Dermis microvascular lymphatic vessel endothelial cell (primary cell): ENCODE measurements at places on chromosomes 3 and 15. TPM values are rescaled to one million over a fixed set of nuclear protein-coding genes. Genes with fewer than 3 reads are reported as not detected.

Gene IGSF10
- total RNA-seq, result under 0.01 TPM in 1 of 2 replicates, not detected in the other

Gene CTXND1
- total RNA-seq, result not detected in 2 replicates

Gene PLSCR2
- total RNA-seq, result 0.13 TPM in 1 of 2 replicates, not detected in the other

Gene CCR1
- not detected in 2 replicates for total RNA-seq

Gene ADAMTS17
- total RNA-seq, result under 0.01 and 0.13 TPM in 2 replicates

Gene SPG11
- 30.2 and 35.9 TPM in 2 replicates for total RNA-seq

Gene BBX
- 30.3 and 38.1 TPM in 2 replicates for total RNA-seq

Gene C3orf49
- not detected in 2 replicates for total RNA-seq

- DNase-seq, result no peak
Observed at GRCh38 chr15:69956417-69956816, 141.3 kb downstream of the TLE3 start.

DNA sequence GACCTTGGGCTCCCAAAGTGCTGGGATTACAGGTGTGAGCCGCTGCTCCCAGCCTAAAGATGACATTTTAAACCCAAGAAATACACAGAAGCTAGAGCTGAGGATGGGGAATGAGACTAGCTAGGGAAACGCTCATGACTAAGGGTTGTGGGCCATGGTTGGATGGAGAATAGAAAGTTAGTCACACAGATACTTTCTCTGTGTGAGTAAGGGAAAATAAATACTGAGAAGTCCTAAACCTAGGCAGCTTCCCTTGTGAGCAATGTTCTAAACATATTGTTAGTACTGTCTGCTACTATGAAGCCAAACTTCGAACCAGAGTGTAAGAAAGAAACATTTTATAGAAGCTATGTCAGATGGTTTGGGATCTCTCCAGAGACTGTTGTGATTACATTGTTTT lies 304.8 kb upstream of the STAC start:
- DNase-seq, result no peak

DNA sequence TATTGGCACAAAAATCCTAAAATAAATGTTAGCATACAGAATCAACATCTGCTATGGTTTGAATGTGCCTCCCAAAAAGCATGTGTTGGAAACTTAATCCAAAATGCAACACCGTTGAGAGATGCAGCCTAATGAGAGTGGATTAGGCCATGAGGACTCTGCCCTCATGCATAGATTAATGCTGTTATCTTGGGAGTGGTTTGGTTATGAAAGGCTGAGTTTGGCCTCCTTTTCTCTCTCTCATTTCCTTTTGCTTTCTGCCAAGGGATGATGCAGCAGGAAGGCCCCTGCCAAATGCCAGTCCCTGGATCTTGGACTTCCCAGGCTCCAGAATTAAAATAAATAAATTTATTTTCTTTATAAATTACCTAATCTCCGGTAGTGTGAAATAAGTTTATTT lies 49.4 kb downstream of the SYNM start:
- no peak for DNase-seq

DNA sequence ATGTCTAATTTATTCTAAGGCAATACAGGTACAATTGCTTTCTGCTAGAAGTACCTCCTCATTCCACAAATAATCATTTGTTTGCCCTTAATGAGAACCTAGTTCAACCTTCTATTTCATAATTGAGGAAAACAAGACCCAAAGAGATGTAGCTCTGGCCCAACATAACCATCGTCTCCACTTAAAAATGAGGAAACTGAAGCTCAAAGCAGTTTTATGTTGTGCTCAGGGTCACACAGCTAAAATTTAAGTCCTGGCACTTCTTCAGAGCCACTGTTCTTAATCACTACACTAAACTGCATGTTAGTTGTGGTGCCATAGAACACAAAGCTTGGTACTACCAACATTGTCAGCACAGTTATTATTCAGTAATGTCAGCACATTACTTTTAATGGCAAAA lies 108.0 kb downstream of the SERPINI1 start:
- DNase-seq, result no peak

- no peak for DNase-seq
Observed at GRCh38 chr3:155192957-155193746, 100.3 kb downstream of the STRIT1 start.

DNA sequence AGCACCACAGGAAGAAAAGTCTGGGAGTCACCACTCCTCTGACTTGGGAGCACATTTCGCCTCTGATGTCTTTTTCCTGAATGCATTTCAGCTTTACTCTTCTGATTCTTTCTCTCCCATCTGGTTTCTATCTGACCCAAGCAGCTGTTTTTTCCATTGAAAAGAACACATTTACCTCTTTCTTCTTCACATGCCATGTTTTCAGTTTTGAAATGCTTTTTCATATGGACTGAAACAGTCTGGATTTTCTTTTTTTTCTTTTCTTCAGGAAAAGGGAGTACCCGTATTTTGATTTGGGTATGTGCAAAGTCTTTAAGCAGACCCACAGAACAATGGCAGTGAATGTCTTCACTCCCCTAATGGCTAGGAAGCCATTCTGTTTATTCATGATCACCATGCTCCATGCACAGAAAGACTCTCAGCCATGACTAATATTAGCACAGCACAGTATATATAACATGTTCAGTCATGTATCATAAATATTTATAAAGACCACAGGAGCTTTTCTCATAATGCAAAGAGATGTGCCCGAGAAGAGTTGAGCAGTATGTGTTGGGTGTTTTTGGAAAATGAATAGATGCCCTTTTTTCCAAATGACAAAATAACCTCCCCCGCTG lies 82.7 kb upstream of the LRIG1 start:
- DNase-seq, result no peak

GRCh38 chr3:111926266-111926676 lies 52.6 kb upstream of the ABHD10 start:
- DNase-seq, result no peak

DNA sequence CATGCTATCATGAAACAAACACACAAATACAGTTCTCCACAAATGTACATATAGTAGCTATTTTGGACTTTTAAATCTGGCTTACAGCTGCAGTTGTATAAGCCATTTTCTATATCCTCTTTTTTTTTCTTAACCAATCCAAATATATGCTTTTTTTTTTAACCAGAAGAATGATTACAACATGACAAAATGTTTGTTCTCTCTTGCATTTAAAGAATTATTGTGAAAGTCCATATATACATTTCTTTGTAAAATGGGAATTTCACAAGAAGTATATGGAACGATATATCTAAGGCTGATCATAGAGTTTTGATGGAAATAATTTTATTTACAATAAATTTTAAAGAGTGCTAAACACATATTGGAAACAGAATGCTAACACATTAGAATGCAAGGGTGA lies 95.6 kb downstream of the CD200R1L start:
- no peak for DNase-seq

DNA sequence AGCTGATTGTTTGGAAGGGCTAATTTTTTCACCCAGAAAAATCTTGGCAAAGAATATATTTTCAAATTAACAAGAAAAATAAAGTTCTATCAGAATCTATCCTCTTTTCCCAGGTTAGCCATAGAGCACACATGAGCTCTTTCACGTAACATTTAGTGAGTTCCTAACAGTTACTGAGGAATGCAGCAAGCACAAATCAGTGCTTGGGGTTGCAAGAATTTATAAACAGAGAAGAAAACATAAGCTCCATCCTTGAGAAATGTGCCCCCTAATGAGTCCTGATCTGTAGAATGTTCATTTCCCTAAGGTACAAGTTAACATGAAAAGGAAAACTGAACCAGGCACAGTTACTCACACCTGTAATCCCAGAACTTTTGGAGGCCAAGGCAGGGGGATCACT lies 13.9 kb downstream of the EOGT start:
- DNase-seq, result no peak

DNA sequence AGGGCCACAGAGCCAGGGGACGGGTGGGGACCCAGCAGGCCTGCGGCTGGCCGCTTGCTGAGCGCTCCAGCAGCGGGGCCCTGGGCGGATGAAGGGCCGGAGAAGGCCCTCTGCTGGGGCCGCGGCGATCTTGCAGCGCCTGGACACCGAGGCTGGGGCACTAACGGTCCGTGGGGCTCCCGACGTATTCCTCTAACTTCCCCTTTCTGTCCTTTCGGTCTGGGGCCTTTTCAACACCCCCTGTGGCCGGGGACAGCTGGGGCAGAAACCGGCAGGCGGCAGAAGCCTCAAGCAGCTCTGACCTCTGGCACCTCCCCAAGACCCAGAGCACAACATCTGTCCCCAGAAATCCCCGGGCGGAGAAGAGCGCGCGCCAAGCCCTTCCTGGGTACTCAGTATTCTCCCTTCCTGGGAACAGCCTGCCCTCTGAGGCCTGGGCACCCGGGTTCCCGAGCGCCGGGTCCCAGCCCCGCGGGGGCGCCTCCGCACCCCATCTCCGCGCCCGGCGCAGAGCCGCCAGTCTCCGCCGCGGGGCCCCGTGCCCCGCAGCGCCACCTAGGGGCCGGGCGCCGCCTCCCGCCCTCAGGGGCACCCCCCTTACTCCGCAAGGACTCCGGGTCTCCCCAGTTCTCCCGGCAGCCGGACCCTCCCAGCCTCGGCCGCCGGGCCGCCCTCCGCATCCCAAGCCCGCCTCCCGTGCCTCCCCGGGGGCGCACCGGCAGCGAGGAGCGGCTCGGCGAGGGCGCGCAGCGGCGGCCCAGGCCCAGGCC lies 582 bp upstream of the SLCO3A1 start:
- no peak for DNase-seq

- no peak for DNase-seq
Observed at GRCh38 chr3:54963641-54964040, 35.8 kb upstream of the LRTM1 start.

- peak; percentile 56 for DNase-seq
Observed at GRCh38 chr15:56934269-56934668, 15.8 kb downstream of the TCF12 start.

DNA sequence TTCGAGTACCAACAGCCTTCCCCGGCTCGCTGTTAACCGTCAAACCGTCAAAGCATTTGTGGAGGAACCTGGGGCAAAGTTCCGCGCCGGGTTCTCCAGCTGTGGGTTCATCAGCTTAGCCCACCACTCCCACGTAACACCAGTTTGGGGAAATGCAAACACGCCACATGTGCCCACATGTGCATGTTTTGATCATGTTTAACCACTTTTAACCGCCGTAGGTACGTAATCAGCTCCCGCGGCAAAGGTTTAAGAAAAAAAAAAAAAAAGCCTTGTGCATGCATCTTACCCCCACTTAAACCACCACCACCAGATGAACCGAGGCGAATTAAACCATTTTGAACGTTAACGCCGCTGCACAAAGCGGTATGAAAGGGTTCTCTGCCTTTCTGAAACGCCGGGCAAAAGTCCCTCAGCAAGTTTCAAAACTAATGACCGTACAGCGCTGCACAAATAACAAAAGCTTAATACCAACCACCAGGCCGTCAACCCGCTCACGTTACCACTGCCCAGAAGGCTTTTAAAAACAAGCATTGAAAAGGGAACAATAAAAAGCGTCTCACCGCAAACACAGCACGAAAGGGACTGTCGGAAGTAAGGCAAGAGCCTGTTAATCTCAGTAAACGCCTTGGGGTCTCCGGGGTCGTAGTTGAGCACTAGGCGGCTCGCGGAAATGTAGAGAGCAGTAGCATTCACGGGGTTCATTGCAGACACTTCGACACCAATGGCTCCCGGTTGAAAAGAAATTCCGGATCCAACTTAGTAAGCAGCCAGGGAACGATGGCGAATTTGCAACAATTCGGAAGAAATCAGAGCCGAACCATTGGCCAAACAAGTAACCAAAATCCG lies 1.5 kb downstream of the MSL2 start:
- peak; percentile 31 for DNase-seq

DNA sequence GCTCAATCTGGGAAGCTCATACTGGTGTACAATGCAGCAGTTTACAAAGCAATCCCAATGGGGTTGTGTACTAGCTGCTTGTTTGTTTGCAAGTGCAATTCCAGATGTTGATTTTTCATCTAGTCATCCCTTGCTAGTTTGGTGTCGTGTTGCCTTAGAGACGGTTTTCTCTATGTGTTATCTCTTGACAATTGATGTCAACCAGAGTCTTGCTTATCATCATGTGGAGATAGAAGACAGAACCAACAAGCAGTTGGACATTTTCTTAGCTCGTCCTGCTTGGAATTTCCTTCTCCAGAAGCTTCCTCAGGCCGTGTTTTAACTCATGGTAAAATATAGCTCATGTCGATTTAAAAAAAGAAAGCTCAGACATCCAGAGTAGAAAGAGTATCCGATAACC lies 262.0 kb upstream of the KCNH8 start:
- DNase-seq, result no peak

DNA sequence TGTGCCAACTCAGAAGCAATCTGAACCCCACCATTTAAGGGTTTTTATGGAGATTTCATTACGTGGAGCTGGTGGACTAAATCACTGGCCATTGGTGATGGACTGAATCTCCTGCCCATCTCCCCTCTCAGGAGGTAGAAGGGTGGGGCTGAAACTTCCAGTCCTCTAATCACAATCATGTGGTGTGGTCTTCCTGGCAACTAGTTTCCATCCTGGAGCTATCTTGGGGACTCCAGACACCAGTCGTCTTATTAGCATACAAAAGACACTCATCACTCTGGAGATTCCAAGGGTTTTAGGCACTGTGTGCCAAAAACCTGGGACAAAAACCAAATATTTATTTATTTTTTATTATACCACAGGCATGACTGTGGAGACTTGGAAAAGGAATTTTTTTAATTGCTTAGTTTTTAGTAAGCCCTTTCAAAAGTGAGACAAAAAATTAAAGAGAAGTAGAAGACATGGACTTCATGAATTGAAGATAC lies 203.6 kb downstream of the WNT5A start:
- no peak for DNase-seq

- DNase-seq, result no peak
Observed at GRCh38 chr3:12733566-12733965, 25.5 kb downstream of the TMEM40 start.

GRCh38 chr3:16932877-16933276 lies 48.1 kb downstream of the PLCL2 start:
- no peak for DNase-seq

- no peak for DNase-seq
Observed at GRCh38 chr3:49867400-49867799, 2.3 kb downstream of the CAMKV start.

- peak; percentile 3 for DNase-seq
Observed at GRCh38 chr3:18334837-18335601, 90.1 kb downstream of the SATB1 start.

DNA sequence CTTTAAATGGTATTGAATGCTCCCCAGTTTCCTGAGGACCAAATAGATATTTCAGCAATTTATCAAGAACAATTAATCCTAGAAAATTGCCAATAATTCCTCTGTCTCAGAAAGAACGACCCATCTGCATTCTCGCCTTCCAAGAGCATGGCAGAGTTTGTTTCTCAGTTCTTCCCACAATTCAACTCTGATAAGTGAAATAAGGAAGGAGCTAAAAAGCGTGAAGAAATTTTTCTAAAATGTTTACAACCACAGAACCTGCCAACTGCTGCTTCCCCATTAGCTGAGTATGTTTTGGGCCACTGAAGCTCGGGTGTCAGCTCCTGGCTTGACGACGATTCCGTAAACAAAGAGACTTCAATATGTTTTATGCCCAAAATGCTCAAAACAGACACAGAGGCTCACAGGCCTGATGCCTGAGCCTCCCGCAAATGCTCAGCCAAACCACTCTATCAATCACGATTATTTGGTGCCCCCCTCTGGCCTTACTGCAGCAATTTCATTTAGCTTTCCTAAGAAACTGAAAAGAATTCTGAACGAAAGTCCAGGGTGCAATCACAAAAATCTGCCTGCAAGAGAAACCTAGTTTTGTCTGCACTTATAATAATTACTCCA lies 259.2 kb upstream of the CCDC54 start:
- peak; percentile 6 for DNase-seq
